ENCODE measurements at places on chromosomes 6 and 20.
A peak's percentile ranks its signal among the peaks of the same experiment; 100 is the strongest.

DNA sequence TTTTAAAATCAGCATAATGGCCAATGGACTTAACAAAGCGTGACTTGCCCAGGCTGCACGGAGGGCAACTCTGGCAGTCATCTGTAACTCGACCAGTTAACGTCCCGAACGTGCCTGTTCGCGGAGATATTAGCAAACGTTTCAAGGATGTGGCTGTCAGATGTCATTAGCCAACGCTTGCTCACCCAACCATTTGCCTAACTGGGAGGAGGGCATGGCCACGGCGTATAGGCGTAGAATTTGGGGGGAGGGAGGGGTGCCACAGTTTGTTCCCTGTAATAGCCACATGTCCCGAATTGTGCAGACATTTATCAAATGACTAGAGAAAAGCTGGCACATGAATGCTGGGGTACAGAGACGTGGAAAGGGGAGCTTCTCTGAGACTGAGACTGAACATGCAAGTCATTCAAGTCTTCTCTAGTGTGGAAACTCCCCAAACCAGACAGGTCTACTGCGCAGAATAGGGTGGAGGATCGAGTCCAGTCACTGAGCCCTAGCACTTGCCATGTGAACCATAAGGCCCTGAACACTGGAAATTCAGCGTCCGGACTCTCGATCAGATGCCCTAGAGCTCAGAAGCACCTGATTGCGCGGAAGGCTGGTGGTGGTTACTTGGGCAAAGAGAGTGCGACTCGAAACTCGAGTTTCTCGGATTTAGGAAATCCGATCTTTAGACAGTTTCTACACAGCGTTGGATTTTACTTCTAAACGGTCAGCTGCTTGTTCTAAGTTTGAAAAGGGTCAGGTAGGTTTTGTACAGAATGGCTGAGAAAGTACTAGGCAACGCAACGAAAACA, 32.6 kb downstream of the TFAP2B start:
- no peak for DNase-seq

- DNase-seq = no peak
These were observed 97.3 kb upstream of the CARMIL1 start for GRCh38 chr6:25181923-25182322.

DNA sequence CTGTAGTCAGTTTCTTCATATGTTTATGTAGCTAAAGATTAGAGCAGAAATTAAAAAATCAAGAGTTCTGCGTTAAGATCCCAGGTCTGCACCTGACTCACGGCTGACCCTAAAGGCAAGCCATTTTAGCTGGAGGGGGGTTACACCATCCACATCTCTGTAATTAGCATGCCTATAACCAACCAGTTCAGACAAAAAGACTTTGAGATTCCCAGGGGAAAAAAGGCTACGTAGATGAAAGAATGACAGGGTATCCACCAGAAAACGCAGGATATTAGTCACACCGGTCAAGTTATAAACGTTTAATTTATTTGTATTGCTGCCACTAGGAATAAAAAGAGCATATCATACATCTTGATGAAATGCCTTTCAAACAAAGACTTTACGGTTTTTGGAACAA, 299.1 kb downstream of the FOXC1 start:
- no peak for DNase-seq

- DNase-seq = no peak
These were observed 173.1 kb upstream of the KCNK16 start for GRCh38 chr6:39495640-39496039.

- DNase-seq = no peak
These were observed 94.5 kb upstream of the NRSN1 start for GRCh38 chr6:24031496-24031895.

- no peak for DNase-seq
These were observed 91.4 kb upstream of the EYS start for GRCh38 chr6:65798280-65799014.

- no peak for DNase-seq
These were observed 64.0 kb downstream of the STXBP5 start for GRCh38 chr6:147268254-147268653.

DNA sequence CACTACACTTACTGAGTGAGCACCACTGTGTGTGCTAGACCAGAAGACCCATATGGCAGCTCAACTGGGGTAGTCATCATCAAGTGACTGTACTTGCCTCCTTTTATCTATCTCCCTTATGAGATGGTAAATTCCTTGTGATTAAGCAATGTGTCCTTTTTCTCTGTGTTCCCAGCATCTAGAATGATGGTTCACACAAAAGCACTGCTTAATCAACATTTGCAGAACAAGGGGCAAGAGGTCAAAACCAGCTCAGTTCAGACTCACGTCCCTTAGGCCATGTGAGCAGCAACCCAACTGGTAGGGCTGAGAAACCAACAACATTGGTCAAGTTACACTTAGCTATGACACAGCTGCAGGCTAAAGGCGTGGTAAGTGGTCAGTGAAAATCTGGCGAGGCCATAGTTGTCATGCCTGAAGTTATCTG, 10.0 kb downstream of the TRAM2 start:
- DNase-seq = no peak

DNA sequence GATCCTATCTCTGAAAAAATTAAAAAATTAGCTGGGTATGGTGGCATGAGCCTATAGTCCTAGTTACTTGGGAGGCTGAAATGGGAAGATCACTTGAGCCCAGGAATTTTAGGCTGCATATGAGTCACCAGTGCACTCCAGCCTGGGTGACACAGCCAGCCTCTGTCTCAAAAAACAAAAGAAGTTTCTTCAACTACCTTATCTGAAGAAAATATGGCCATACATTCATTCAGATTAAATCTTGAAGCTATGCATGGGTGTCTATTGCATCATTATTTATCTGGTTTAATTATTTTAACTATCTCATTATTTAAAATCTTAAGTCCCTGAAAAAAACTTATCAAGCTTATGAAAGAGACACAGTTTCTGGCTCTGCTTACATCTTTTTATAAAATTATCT, 204.1 kb downstream of the SIM1 start:
- DNase-seq = no peak

DNA sequence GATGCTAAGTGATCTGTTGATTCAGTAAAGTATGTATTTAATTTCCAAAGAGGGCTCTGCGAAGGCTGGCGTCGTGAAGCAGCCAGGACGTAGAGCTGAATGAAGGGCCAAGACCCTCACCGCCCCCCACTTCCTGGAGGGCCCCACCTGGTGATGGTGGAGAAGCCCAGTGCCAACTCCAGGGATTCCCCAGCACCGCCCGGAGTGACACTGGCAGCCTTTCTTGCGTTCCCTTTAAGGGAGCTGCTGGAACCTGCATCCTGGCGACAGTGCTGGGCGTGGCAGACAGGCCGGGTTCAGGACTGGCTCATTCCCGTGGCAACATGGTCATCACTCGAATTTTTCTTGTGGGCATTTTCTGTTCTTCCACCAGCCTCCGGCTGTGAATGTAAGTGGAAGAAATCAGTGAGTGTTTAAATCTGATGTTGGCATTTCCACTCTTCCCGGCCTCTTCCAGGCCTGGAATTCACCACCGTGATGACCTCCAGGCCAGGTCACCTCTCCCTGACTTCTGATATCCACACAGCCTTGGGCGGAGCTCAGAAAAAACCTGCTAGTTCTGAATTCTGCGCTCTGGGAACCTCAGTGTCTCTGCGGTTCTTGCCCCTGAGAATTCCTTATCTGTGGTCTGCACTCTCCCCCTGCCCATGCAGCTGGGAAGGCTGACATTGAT, 57.4 kb upstream of the DACT2 start:
- DNase-seq = no peak

- DNase-seq = no peak
These were observed 191.1 kb downstream of the SAMD5 start for GRCh38 chr6:147699637-147700036.

DNA sequence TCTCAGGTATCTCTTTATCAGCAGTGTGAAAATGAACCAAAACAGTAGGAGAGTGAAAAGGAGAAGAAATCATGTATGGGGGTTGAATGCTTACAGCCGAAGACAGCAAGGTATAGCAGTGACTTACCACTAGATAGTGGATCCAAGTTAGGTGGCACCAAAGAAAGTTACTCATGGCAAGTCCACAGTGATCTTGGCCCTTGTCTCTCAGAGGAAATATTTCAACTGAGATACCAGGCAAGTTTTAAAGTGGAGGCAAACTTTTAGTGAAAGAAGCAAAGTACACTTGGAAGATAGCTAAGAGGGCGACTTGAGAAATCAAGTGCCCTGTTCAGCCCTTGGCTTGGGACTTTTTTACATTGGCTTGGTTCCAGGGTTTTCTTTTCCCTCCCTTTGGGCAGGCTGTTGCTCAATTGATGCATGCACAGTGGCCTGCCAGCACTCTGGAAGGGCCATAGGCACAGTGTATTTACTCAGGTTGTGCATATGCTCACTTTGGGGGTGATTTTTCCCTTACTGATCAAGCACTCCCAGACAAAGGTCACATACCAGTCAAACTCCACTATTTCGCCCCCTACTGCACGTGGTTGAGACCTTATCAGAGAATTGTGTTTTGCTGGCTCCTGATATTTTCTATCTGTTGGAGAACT, 329.5 kb upstream of the KHDRBS2 start:
- no peak for DNase-seq

- DNase-seq = no peak
These were observed 107.2 kb upstream of the SASH1 start for GRCh38 chr6:148235446-148235845.

DNA sequence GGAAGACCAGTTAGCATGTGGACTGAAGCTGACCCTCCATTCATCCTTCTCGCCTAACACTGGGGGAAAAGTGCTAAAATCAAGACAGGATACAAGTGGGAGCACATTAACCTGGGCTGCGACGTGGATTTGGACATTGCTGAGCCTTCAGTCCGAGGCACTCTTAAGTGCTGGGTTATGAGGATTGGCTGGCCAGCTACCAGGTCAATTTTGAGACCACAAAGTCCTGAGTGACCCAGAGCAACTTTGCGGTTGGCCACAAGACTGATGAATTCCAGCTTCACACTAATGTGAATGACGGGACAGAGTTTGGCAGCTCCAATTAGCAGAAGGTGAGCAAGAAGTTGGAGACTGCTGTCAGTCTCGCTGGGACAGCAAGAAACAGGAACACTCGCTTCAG, 20.7 kb downstream of the FUCA2 start:
- no peak for DNase-seq

GRCh38 chr6:12138381-12138780, 126.3 kb downstream of the HIVEP1 start:
- DNase-seq = no peak

- no peak for DNase-seq
These were observed 375.2 kb upstream of the AGPAT4 start for GRCh38 chr6:161649068-161649467.

DNA sequence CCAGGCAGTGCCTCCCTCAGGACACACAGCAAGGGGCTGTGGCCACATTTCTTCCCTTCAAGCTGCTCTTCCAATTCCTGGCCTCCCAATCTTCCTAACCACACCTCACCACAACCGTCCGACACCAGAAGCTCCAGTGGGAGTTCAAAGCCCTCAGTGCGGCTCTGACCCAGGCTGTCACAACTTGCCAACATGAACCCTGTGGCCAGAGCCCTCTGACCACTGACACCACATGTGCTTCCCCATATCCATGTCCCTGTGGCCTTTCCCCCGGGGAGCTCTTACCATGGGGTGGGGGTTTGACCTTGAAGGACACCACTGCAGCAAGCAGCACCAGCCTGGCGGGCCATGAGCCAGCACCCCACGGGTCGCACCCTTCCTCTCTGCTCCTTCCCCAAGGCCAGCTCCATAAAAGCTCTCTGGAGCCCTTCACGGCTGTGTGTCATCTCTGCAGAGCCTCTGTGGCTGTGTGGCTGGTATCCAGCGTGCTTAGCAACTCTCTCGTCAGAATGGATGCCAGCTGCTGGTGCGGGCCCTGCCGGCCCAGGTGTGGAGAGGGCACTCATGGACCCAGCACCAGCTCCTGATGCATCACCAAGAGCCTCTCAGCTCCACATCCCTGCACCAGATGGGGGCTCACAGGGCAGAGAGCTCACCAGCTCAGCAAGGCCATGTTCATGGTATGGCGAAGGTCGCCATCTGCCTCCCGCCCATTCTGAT, 106.1 kb downstream of the PSMB1 start:
- no peak for DNase-seq

- no peak for DNase-seq
These were observed 463.7 kb downstream of the CDC5L start for GRCh38 chr6:44851176-44851575.

GRCh38 chr6:90251295-90251992, 45.2 kb downstream of the BACH2 start:
- no peak for DNase-seq

DNA sequence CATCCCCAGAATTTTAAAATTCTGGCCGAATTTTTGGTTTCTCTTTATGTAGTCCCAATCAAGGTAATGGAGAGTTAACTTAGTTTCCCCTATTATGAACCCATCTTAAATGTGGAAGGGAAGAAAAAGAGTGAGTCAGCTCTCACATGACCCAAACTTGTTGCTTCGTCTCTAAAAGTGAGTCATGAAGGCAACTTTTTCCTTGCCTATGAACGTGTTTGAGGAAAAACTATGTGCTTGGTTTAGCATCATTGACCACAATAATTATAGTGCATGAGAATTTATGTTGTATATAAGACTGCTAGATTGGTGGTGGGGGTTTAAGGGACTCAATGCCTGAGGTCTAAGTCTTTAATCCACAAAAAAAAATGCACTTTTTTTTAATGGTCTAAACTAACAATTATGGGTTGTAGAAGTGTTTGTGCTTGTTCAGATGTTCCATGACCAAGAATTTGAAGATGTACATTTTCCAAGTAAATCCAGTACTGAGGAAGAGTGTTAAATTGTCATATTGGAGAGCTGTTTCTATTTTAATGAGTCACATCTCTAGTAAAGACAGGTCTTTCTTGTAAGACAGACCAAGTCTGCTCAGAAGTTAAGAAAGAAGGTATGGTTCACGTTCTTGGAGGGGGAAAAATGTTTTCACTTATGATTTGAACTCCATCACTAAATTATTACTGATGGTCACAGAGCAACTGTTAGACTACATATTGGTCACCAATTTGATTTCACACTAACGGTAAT, 409.9 kb upstream of the MARCKS start:
- DNase-seq = no peak

GRCh38 chr6:17233531-17233930, 47.6 kb upstream of the RBM24 start:
- no peak for DNase-seq

DNA sequence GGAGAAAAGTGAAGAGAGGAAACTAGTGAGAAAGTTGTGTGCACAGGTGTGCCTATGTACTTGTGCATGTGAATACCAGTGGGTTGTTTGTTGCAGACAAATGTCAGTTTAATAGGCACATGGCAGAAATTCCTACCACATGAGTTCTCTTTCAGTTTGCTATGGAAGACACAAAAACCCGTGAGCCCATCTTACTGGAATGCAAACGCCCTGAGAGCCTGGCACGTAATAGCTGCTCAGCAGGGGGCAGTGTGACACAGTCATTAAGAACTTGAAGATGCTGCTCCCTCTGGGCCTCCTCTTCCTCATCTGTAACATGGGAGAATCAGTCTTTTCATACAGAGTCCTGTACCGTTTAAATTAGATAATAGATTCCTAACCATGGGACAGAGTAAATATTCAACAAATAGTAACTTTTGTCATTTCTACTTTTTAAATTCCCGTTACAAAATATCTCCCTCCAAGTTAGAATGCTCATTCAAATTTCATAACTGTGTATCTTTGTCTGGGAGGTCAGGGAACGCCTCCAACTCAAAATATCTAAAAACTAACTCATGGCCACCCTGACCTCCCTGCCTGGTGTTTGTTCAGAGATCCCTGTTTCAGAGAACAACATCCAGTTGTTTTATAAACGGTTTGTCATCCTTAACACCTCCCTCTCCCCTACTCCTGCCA, 802.9 kb downstream of the MAFB start:
- DNase-seq = no peak

- DNase-seq = peak; percentile 45
These were observed 17.0 kb downstream of the GPX5 start for GRCh38 chr6:28542440-28543296.

GRCh38 chr6:42260396-42260888, 42.8 kb upstream of the MRPS10 start:
- no peak for DNase-seq
